ENCODE measurements at places on chromosomes 12 and 14.

DNA sequence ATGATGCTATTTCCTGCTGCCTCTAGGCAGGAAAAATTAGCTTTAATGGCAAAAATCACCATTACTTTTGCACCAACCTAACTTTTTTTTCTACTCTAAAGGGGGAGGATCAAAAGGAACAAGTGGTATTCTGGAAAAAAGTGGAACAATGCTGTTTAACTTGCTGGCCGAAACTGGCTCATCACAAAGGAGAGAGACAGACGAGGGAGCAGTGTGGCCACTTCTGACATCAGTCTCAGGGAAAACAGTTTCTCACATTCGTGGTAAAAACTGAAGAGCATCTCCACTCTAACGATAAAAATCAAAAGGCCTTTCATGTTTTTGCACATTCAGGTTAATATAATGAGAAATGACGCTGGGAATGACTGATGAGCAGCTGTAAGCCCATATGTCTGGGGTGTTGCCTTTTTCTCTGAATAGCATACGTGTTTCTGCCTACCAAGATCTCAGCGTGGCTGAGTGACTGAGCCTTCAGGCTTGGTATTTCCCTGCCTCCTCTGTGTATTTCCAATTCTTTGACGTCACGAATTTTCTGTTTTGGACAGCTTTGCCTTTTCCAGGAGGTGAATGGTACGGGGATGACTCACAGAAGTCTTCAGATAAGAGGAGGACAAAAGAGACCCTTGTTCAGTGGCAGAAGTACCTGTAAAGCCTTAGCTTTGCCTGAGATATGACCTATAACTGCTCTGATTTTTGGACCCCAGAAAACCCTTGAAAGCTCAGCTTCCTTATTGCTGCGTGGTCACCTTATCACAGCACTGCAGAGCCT, 358.8 kb downstream of the GLT1D1 start:
- no peak for DNase-seq

DNA sequence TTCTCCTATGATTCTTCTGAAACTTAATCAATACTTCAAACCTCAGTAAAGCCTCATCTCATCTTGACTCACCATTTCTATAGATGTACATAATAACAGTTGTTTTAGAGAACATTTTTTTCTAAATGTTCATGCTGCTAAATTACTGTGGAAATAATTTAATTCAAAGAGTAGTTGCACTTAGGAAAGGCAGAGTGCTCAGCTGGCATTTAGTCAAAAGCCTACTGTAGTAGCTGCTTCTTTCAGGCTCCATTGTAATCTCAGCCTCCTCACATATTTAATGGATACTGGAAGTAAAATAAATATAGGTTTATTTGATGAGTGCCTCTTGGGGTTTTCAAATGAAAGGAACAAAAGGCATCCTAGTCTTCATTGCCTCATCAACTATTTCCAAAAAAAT, 325.0 kb downstream of the CCER1 start:
- no peak for DNase-seq

DNA sequence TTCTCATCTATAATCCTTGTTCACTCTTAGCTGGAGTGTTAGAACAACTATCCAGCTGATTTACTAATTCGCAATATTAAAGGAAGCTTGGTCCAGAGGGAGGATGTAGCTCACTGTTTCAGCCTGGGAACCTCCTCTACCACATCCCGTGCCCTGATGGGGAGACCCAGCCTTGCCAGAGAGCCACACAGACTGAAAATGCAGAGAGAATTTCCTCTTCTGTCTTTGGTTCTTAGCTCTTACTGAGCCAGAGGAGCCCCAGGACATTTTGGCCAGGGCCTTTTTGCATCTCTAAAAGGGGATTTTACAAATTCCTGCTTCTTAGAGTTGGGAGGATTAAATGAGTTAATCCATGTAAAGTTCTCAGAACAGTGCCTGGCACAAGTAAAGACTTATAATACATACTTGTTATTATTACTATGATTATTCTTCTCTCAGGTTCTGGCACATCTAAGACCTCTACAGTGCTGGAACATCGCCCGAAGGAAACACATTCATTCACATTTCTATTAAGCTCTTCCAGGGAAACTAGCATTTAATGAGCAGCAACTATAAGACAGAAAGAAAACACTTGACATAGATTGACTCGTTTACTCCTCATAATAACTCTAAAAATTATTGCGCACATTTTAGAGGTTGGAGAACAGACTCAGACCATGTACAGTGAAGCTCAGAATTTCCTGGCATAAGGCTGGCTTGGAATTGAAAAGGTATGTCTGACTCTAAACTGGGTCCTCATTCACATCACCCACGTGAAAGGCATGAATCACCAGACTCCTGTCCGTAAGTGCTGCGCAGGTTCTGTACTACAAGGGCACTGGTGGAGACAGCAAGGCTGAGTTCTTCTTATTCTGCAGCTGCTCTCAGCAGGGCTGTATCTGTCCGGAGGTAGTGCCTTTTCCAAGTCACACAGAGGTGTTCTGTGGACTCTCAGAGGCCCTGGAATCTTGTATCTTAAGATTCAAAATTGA, 27.8 kb upstream of the AEBP2 start:
- no peak for DNase-seq

- DNase-seq, result no peak
Measured at GRCh38 chr12:31783996-31784645, 55.3 kb upstream of the AMN1 start.

DNA sequence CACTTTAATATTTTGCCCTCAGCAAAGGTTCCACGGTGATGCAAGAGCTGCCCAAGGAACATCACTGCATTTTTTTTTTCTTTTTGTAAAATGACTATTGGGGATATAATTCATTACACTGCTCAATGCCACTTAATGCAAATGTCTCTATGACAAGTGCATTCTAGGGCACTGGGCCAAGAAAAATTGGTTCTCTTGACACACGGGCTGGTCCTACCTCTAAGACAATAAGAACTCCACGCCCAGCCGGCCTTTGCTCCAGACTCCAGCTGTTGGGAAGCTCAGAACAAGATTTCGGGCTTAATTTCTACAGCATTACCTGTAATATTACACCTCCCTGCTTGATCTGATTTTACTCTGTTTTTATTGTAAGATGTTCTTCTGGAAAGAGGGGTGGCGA, 48.8 kb upstream of the VRK1 start:
- DNase-seq, result no peak
